ENCODE measurements at places on chromosomes 12 and 14.
A peak's percentile ranks its signal among the peaks of the same experiment; 100 is the strongest.

DNA sequence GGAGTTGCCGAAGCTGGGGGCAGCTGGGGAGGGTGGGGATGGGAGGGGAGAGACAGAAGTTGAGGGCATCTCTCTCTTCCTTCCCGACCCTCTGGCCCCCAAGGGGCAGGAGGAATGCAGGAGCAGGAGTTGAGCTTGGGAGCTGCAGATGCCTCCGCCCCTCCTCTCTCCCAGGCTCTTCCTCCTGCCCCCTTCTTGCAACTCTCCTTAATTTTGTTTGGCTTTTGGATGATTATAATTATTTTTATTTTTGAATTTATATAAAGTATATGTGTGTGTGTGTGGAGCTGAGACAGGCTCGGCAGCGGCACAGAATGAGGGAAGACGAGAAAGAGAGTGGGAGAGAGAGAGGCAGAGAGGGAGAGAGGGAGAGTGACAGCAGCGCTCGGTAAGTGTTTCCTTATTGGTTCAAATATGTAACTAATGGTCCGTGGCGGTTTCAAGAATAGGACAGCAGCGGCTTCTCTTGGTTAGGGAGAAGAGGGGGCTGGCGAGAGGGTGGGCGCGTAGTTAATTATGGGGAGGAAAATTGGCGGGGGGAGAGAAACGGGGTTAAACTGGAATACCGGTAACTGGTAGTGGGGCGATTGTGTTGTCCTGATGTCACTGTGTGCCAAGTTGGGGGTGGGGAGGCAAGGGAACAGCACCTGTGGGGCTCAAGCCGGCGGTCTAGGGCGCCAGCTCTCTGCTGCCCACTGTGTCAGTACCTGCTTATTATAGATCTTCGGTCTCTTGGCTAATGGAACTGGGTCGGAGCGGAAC lies 8.4 kb downstream of the HOXC8 start:
- no peak for DNase-seq

DNA sequence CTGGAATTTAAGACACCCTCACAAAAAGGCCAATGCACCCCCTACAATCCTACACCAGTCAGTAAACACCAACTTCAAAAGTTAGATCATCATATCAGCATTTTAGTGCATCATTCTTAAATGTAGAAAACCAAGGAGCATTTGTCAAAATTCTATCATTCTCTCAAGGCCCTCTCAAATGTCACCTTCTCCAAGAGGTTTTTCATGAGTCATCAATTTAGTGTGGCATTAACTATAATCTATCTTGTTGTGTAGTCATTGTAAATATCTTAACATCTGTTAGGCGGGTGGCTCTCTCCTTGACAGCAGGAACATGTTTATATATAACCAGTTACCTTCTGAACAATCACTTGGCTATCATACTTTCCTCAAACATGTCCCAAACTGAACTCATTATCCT lies 62.1 kb upstream of the G2E3 start:
- DNase-seq = no peak

DNA sequence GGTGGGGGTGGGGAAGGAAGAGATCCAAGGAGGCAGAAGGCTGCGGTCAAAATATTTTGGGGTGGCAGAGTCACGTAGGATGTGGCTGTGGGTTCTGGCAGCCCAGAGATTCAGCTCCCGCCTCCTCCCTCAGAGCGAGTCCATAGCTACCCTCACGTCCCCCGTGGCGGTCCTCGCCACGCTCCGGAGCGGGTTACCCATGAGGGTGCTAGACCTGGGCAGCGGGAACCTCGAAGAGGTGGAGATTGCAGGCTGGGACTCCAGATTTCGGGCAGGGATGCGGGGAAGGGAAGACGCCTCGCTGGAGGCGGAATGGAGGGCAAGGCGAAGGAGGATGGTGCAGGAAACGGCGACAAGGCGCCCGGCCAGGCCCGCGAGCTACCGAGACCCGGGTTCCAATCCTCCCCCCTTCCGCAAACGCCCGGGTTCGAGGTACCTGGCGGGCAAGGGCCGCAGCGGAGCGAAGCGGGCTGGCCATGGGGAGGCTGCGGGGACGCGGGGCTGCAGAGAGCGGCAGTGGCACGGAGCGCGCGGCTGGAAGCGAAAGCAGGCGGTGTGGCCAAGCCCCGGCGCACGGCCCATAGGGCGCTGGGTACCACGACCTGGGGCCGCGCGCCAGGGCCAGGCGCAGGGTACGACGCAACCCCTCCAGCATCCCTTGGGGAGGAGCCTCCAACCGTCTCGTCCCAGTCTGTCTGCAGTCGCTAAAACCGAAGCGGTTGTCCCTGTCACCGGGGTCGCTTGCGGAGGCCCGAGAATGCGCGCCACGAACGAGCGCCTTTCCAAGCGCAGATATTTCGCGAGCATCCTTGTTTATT lies 46.2 kb downstream of the BCAT1 start:
- DNase-seq = peak; percentile 48

DNA sequence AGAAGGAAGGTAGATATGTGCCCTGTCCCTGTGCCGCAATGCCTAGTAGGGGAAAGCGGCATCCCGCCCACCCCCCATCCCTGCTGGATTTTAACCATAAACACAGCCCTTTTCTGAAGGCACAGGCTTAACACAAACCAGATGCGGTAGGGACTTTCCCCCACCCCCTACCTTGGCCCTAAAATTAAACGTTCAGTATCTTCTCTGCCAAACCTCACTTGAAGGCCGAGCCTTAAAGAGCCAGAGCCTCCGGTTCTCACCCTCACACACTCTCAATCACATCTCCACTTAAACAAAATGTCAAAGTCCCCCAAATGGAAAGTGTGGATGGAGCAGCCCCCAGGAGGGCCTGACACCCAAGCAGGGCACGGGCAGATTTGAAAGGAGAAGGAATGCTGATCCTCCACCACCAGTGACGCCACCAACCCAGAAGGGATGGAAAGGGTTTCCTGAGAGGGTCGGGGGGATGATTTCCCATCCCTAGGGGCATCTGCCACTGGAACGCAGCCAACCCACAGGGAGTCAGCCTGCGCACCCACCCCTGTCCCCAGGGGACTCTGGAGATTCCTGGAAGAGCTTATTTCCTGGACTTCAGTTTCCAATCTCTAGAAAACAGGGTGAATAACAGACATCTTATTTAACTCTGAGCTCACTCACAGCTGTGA lies 26.4 kb downstream of the ACTN1 start:
- peak; percentile 92 for DNase-seq

- no peak for DNase-seq
Measured at GRCh38 chr14:60266021-60266937, 17.3 kb downstream of the PPM1A start.

Measured in fibroblast of skin of scalp (primary cell).